ENCODE measurements at places on chromosomes 5 and 9.
A peak's percentile ranks its signal among the peaks of the same experiment; 100 is the strongest.

DNA sequence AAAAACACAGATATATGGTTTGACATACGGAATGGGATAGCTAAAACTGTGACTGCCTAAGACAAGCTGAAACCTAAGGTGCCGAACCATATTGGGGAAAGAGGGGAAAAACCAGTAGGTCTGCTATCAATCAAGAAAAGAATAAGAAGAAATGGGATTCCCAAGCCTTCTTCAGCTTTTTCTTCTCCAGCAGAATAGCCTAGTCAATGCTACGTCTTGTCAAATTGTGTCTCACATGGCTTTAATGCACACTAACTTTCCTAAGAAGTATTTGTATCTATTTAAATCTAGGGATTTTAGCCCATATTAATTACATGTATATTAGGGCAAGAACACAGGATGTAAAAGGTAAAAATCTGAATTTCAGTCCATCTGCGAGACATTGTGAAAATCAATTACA lies 797 bp upstream of the FBXO38 start:
- no peak for DNase-seq

DNA sequence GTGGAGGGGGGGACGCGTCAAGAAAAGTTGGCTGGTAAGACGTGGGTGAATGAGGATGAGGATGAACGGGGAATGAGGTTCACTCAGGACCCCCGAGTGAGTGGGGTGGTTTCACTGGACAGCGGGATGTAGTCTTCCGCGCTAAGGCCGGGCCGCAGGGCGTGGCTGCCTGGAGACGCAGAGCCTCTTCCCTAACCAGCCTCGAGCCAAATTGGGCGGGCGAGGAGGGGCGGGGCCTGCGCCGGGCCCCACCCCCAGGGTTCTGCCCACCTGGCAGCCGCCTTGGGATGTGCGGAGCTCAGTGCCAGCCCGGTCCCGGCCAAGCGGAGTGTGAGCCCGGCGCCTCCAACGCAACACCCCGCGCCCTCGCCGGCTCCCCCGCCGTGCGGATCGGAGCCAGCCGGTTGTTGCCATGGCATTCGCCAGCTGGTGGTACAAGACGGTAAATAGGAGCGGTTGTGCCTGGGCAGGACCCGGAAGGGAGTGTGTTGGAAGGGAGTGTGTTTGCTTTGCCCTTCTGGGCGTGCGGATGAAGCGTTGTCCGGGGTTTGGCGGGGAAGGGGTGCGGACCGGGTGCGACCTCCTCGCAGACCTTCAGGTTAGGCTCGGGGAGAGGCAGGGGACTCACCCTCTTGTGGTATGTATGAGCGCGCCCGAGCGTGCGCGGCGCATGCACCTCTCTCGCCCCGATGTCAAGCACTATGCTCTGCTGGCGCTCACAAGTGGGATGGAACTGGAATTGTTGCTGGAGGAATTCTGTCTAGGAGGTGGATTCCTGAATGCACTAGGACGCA lies 746 bp downstream of the CAST start:
- peak; percentile 88 for DNase-seq

GRCh38 chr5:133111299-133111698 lies 59.5 kb downstream of the HSPA4 start:
- DNase-seq: peak; percentile 75

- DNase-seq: peak; percentile 13
Measured at GRCh38 chr9:93304574-93305496, 120.9 kb downstream of the WNK2 start.

DNA sequence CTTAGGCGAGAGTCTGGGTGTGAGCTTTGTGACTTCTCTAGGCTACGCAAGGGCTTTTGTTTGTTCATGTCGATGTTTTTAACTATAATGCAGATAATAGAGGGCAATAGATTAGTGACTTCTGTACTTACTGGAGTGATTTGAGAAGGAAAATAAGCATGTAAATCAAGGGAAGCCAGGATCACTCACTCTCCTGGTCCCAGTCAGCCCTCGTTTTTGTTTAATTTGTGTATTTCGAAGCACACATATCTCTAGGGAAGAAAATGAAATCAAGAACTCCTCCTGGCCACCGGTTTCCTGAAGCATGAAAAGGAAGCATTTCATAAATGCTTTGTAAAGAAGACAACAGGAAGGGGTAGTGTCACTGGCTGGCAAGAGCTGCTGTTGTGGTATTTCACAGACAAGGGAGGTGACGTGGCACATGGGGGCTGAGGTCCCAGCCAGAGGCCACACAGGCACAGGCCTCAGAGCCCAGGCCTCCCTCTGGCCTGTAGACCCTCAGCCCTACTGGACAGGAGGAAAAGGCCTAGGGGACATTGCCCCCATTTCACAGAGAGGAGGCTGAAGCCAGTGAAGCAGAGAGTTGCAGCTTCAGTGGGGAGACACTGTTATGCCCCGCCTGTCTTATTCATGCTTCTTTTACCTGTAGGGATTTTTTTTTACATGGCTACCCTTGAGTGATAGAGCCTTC lies 34.1 kb downstream of the IRF1 start:
- peak; percentile 85 for DNase-seq

DNA sequence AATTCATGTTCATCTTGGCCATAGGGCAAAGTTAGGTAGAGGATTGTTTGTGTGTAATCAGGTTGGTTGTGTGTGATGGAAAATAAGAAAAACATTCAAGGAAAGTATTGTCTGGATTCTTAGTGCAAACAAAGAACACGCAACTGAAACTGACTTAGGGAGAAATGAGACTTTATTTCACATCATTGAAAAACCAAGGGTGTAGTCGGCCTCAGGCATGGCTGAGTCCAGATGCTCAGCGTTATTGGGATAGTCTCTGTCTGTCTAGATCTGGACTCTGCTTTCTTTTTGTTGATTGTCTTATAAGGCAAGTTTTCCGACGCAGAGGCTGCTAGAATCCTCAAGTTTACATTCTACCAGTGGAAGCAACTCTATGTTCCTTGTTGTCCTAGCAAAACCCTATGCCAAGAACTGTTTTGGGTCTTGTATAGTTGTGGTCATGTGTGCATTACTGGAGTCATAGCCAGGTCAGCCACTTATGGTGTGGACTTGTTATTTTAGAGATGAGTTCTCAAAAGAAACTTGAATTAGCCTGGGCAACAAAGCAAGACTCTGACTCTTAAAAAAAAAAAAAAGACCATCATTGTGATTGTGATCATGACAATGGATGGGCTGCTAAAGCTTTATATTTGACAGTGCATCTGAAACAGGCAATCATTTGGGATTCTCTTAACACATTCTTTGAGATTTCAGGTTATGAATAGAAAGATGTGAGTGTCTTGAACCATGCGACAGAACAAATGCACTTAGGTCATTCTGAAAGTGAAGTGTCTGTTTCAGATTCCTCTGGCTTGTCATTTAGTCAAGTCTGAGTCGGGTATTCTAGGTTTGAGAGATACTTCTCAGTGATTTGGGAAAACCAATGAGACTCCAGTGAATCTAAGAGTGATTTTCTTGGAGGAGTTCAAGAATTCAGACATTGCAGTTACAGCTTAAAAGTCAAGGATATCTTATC lies 82.6 kb downstream of the DOCK2 start:
- no peak for DNase-seq

- DNase-seq: no peak
Measured at GRCh38 chr5:132915681-132916080, 42.2 kb downstream of the LEAP2 start.

GRCh38 chr9:26537211-26537610 lies 355.4 kb downstream of the CAAP1 start:
- DNase-seq: no peak

All from CD4-positive, alpha-beta T cell treated with Interleukin-21 for 1 hour (primary cell).